CD4-positive, alpha-beta T cell treated with Interferon gamma for 1 hour (primary cell): ENCODE measurements at places on chromosomes 11 and 22.

DNA sequence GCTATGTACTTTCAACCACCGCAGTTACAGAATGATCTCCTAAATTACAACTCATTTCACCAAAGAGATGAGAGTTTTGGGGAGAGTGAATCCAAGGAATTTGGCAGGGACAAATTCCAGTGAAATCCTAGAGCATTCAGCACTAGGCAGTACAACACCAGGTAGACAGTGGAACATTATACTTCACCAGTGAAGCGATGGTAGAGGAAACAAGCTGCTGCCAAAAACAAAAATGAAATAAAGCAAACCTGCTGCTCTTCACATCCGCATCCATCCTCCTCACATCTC lies 16.9 kb downstream of the SMCO4 start:
- DNase-seq = no peak

GRCh38 chr22:23072077-23072910 lies 2.0 kb downstream of the GNAZ start:
- DNase-seq = no peak

DNA sequence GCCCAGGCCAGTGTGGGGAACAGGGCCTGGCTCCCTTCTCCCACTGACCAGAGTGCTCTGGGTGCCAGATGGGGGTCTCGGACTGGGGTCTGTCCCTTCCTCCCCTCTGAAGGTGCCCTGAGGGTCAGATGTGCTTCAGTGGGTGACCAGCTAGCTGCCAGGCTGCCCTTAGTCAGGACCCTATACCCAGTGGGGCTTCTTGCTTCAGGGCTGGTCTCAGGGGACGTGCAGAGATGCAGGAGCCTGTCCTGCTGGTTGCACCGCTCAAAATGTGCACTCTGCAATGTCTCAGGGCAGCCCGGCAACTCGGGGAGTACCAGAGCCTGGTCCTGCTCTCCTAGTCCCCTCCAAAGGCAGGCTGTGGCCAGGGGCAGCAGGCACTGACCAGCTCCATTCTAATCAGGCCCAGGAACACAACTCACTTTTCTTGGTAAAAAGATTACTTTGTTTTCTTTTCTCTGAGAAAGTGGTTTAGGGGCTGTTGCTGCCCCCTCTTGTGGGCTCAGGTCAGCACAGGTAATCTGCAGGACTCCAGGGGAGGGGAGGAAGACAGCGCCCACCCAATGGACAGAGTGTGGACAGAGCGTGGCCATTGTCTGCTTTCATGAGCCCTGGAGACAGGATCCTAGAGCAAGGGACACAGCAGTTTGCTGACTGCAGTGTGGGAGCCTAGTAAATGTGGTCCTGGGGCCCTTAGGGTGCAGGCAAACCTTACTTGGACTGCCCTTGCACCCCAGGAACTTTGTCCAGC lies 80.9 kb downstream of the MED15 start:
- no peak for DNase-seq

DNA sequence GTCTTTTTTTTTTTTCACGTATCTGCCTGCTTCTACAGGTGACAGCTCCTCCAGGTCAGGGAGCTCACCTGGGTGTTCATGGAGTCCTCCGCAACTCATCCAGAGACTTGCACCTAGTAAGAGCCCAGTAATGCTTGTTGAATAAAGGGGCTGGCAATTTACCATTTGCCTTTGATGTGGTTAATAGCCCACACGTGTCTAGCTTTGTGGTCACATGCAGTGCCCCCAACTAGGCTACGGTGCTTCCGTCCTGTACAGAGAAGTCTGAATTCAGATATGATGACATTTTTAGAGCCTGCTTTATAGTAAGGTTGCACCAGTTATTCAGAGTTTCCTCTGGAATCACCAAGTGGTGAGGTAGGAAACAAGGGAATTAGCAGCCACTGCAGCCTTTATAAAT lies 199.4 kb upstream of the MTMR2 start:
- DNase-seq = no peak

- DNase-seq = peak; percentile 25
Observed at GRCh38 chr11:61683961-61684869, 4.0 kb downstream of the DAGLA start.

DNA sequence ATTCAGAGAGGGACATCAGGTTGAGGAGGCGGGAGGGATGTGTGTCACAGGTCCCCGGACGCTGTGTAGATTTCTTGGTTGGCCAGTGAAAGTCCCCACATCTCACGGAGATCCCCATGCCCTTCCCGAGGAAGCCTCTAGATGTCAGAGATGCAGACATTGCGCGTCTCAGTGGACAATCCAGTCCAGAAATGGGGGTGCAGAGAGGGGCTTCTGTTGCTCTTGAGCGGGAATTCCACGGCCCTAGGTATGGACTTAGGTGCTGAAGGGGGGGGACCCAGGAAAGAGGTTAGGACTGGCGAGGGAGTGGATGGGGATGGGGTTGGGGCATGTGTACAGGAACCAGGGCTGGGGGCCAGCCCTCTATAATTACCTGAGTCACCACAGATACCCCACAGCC lies 7.0 kb downstream of the THY1 start:
- no peak for DNase-seq

GRCh38 chr22:45546333-45547015 lies 43.8 kb downstream of the FBLN1 start:
- DNase-seq = no peak

DNA sequence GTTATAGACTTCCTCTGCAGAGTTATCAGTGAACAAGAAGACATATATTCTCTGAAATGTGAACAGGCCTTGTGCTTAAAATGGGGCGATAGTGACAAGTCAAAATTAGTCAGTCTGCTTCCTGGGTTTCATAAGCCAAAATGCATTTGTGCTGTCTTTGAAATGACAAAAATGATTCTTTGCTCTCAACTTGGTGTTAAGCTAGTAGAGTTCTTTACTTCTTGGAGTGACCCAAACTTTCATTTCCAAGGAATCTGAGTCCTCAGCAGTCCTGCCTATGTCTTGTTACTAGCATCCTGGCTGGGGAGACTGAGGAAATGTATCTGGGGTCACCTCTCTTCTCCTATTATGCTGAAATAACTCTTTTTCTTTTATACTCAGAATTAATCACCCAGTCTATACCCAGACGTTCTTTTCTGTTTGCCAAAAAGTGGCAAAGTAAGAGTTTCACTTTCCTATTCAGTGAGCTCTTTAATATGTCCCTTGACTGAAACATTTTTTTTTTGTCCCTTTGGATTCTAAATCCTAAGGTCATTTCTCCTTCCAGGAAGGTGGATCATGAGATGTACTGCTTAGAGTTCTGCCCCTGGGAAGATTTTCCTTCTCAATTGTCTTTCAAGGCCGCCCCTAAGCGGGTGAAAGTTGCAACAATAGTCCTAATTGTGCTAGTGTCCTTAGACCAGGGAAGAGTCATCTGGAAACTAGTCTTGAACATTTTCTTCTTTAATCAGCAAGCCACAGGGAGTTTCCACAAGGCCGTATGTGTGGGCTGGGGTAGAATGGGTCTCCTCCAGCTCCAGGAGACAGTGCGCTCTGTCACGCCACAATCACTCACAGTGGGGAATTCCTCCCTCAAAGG lies 53.0 kb upstream of the RDX start:
- DNase-seq = no peak

DNA sequence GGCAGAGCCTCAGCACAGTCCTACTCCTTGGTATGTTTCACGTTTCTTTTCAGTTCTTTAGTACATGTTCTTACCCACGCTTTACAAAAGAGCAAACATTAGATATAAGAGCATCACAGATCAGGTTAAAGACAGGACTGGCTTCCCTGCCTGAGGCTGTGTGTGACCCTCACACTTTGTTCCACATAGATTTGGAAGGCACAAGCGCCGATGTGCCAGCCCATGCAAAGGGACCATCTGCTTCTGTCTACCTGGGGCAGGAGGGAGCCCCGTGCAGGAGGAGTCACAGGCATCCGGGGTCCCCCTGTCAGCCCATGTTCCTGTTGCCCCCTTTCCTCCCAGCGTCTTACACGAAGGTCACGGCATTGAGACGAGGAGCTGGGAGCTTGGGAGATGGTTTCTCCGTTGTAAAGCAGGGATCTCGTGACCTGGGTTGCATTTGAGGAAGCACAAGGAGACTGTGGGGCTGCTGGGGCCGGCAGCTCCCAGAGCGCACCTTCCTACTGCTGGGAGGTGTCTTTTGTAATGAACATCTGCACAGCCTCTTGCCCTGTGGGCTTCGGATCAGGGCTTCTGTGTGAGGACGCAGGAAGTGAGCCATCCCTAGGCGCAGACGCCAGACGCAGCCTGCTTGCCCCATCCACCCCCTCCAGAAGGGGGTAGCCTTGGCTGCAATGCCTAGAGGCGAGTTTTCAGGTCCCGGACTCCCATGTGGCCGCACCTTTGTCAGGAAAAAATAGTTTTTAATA lies 72.6 kb downstream of the SCN3B start:
- DNase-seq = no peak
